ENCODE measurements at places on chromosomes 2 and 18.

DNA sequence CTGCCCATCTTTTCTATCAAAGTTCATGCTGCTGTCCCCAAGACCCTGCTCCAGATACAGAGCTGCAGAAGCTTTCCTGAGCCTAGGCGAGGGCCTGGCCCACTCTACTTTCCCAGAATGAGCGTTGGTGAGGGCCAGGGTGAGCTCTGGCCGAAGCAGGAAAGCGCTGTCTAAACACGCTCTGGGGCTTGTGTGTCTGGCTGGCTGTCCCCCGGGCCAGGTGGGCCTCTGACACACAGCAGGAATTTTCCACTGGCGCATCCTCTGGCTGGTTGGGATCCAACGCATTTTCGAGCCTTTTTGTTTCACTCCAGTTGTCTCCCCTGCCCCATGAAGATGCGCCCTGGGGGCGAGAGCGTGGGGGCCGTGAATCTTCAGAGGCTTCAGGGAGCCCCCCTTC lies 17.8 kb upstream of the KCNK3 start:
- DNase-seq: peak; percentile 28

DNA sequence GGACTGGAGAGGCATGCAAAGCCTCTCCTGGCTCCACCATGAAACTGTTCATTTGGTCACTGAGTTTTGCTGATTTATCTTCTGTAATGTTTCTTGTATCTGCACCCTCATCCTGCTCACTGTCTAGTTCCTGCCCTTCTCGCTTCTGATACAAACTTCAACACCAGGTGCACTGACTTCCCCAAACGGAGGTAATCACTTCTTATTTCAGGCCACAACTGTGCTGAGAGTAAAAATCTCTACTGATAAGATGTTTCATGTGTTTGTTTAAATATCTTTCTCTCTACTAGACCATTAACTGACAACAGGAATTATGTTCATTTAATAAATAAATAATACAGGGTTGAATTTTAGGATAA lies 10.9 kb upstream of the NT5C1B start:
- no peak for DNase-seq

- DNase-seq: no peak
Observed at GRCh38 chr2:40213619-40214018, 238.3 kb downstream of the SLC8A1 start.

- no peak for DNase-seq
Observed at GRCh38 chr2:224850081-224850480, 133.9 kb upstream of the CCDC195 start.

DNA sequence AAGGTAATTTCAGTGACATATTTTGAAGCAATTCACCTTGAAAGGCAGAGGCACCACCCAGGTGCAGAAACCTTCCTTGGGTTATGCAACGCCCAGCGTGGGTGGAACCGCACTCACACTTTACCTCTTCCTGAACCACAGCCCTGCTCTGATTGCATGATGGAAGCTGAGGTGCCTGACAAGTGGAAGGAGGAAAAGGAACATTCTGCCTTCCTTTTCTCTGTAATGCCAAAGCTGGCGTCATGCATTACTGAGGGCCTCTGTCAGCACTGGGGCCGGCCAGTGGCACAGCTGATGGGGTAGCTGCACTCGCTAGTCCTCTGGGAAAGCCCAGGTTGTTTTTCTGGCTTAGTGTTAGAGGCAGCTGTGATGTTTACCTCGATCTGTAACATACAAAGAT lies 266.5 kb downstream of the NEDD4L start:
- no peak for DNase-seq

DNA sequence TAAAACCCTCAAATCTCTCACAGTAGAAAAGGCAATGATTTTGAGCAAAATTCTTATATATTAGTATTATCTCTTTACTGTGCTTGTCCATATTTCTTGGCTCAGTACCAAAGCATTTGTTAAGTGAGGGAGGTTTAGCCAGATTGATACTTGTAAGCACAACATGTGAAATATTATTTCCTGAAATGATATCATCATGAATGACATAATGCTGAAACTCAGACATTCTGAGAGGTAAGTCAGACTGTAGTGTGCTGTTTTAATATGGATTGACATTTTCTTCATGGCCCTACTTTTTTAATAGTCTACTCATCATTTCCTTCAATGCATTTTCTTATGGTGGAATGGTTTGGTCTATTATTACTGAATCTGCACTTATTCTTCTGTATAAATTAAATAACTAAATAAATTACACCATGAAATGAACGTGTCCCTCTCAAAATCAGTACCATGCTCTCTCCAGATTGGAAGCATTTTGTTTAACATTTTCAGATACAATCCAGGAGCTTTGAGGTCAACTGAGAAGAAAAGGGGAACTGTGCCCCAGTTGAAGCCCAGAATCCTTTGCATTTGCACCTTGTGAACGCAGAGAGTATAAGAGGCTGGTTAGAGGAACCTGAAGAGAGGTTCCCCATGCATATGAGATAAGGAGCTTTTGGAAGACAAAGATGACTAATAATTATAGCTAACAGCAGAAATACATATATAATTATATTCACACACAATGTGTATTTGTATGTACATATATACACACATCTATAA lies 50.1 kb upstream of the CRACDL start:
- DNase-seq: no peak

GRCh38 chr2:20333738-20334137 lies 16.9 kb downstream of the PUM2 start:
- DNase-seq: no peak

DNA sequence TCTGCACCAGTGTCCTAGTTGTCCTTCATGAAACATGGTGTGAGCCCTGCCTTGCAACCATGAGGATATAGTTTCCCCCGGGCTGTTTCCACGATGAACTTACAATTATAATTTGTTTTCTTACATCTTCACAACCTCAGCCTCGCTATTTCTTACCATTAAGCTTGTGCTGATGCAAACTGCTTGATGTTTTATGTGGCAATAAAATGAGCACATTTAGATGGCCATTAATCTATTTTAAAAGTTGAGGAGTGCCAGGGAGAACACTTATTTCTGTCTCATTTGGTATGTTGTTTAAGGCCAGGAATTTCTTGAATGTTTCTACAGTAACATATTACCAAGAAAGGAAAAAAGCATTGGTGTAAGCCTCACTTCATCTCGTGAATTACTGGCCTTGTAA lies 214.5 kb upstream of the SLC8A1 start:
- DNase-seq: no peak

GRCh38 chr2:189681903-189682302 lies 7.4 kb downstream of the ANKAR start:
- DNase-seq: no peak

Measured in endodermal cell (in vitro differentiated cells).